ENCODE measurements at places on chromosomes 1 and 21.

- no peak for DNase-seq
These were observed 17.3 kb downstream of the TLR5 start for GRCh38 chr1:223125766-223126165.

DNA sequence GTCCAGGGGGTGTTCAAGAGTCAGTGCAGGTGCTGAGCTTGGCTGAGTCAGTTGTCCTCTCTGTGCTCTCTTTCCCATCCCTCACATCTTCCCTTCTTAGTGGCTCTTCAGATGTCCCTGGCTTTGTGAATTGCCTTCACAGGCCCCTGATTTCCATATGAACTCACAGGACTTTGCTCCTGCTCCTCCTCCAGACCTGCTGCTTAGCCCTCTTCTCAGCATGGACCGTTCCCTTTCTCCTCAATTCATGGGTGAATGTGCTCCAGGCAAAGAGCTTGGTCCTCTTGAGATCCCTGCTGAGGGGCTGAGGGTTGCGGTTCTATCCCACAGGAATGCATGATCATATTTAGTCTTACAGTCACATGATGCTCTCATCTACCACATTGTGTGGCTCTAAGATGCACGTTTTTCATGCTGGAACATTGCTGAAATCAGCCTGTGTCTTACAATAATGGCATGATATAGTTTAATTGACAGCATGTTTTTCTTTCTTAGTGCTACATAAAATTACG is 30.5 kb downstream of the CACNA1E start:
- DNase-seq: no peak

GRCh38 chr1:36922593-36923426 is 111.5 kb downstream of the GRIK3 start:
- no peak for DNase-seq

- DNase-seq: no peak
These were observed 1.8 kb downstream of the WDR77 start for GRCh38 chr1:111446967-111447892.

GRCh38 chr1:86464819-86465218 is 3.9 kb upstream of the CLCA1 start:
- no peak for DNase-seq

DNA sequence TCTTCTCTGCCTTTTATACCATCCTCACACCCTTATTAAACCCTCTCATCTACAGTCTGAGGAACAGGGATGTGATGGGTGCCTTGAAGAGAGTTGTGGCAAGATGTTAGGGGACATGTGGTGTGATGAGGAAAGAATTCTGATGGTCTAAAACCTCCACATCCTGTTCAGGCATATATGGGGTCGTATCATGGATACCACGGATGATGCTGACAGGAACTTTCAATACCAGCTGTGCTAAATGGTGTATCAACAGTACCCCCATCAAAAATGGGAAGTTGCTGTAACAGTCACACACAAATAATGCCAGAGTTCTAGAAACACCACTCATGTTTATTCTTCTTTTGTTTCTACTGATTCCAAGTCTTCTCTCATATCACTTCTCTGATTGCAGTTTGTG is 12.9 kb downstream of the OR2T6 start:
- no peak for DNase-seq
